Activated naive CD8-positive, alpha-beta T cell treated with anti-CD3 and anti-CD28 coated beads, Interleukin-2, amount 50 U/mL, for 24 hours (primary cell): ENCODE measurements at places on chromosomes 13 and 19.

- no peak for DNase-seq
These were observed 1246.2 kb downstream of the SLITRK1 start for GRCh38 chr13:82636119-82636518.

DNA sequence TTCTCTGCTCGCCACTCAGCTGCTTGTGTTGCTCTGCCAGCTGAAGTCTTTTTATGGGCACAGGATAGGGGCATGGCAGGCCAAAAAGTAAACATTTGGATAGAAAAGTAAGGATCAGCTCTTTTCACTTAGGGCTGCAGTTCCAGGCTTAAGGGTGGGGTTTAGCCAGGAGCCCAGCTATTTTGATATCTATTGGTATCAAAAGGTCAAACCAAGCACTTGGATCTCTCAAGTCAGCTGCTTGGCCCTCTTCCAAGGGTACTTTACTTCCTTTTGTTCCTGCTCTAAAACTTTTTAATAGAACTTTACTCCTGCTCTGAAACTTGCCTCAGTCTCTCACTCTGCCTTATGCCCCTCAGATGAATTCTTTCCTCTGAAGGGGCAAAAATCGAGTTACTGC lies 55.7 kb upstream of the ABCC4 start:
- DNase-seq, result no peak

- DNase-seq, result no peak
These were observed 49.8 kb downstream of the ATP8A2 start for GRCh38 chr13:25421612-25422011.

GRCh38 chr19:18871543-18871942 lies 24.4 kb downstream of the CERS1 start:
- no peak for DNase-seq

DNA sequence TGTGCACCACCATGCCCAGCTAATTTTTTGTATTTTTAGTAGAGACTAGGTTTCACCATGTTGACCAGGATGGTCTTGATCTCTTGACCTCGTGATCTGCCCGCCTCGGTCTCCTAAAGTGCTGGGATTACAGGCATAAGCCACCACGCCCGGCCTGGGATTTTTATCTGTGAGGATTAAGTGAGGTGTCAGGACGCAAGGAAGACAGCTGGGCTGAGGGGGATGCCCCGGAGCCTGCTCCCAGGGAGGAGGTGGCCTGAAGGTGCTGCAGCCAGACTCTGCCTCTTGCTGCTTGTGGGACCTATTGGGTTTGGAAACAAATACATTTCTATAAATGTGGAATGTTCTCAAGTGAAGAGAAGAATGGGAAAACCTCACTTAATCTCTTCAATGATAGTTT lies 131.6 kb downstream of the OLFM4 start:
- no peak for DNase-seq

GRCh38 chr13:64428196-64428595 lies 2801.9 kb downstream of the PCDH9 start:
- no peak for DNase-seq

DNA sequence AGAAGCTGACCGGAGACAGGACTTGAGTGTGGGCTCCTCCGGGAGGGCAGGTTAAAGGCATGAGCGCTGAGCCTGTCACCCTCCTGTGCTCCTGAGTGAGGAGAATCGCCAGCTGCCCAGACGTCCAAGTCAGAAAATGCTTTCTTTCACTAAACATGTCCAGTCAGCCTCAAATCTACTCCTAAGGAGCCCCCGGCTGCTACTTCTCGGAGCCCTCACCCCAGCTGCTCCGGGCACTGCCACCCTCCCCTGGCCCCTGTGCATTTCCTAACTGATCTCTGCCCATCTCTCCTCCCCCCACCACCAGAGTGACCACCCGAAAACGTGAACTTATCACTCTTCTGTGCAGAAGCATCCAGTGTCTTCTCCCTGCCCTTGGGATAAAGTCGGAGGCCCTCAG lies 277.5 kb upstream of the SOX1 start:
- DNase-seq, result no peak

GRCh38 chr19:19021115-19021514 lies 12.2 kb downstream of the SUGP2 start:
- DNase-seq, result no peak

DNA sequence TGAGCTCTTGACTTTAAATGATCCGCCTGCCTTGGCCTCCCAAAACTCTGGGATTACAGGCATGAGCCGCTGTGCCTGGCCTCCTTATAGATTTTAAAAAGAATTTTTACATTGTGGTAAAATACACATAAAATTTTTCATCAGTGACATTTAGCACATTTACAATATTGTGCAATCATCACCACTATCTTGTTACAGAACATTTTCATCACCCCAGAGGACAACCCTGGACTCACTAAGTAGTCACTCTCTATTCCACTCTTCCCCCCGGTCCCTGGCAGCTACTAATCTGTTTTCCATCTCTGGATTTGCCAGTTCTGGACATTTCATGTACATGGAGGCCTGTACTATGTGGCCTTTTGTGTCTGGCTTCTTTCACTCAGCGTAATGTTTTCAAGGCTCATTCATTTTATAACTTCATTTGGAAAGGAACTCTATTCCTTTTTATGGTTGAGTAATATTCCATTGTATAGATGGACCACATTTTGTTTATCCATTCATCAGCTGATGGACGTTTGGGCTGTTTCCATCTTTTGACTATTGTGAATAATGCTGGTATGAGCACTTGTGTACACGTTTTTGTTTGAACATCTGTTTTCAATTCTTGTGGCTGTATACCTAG lies 19.9 kb downstream of the MEGF8 start:
- no peak for DNase-seq

- DNase-seq, result no peak
These were observed 23.1 kb upstream of the SPRY2 start for GRCh38 chr13:80363890-80364503.

DNA sequence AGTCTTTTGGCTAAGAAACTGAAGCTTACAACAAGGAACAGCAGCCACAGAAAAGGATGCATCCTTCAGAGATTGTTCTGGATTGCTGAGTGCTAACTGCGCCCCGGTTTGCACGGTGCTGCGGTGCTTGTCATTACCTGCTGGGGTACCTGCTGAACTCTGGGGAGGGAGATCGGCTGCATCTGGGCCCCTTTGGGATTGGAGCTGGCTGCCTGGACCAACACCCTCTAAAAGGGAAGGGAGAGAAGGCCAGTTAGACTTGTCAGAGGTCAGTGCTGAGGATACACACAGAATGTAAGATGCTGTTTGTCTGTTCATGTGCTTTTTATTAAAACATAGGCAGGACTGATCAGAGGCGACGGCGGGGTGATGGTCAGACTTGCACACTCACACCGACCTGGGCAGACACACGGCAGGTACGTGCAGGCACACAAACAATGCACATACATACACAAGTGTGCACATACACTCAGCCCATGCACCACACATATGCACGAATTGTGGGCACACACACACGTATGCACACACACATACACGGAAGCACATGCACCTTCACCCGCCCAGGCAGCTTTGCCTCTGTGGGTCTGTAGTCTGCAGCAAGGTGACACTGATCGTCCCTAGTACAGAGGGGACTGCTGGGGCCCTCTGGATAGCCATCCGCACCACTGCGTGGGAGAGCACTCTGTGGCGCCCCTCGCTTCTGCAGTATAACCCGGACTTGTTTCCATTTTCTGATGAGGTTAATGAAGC lies 66.1 kb downstream of the RFX2 start:
- no peak for DNase-seq

DNA sequence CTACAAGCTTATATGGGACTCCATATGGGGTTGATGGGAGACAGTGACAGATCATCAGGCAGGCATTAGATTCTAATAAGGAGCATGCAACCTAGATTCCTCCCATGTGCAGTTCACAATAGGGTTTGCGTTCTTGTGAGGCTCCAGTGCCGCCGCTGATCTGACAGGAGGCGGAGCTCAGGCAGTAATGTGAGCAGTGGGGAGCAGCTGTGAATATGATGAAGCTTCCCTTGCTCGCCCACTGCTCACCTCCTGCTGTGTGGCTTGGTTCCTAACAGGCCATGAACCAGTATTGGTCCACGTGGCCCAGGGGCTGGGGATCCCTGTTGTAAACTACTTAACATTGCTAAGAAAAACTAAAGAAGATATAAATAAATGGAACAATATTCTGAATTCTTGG lies 378.4 kb downstream of the KCNRG start:
- DNase-seq, result no peak

GRCh38 chr19:29376855-29377354 lies 148.9 kb upstream of the VSTM2B start:
- no peak for DNase-seq

- DNase-seq, result no peak
These were observed 17.2 kb upstream of the CFAP97D2 start for GRCh38 chr13:114161644-114162532.

DNA sequence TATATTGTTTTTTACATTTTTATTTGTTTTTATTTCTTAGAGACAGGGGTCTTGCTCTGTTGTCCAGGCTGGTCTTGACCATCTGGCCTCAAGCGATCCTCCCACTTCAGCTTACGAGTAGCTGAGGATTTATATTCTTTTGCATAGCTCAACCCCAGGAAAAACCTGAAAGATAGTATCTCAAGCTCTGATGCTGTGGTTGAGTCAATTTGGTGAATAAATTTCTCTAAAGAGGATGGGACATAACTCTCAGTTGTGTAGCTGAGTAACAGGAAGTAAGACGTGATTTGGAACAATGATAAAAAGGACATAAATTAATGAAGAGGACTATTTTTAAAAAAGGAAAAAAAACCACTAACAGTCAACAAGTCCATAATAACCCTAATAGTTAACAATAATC lies 79.8 kb upstream of the TNFSF11 start:
- DNase-seq, result no peak

- peak; percentile 25 for DNase-seq
These were observed 911 bp downstream of the ENOX1 start for GRCh38 chr13:43785650-43786471.

DNA sequence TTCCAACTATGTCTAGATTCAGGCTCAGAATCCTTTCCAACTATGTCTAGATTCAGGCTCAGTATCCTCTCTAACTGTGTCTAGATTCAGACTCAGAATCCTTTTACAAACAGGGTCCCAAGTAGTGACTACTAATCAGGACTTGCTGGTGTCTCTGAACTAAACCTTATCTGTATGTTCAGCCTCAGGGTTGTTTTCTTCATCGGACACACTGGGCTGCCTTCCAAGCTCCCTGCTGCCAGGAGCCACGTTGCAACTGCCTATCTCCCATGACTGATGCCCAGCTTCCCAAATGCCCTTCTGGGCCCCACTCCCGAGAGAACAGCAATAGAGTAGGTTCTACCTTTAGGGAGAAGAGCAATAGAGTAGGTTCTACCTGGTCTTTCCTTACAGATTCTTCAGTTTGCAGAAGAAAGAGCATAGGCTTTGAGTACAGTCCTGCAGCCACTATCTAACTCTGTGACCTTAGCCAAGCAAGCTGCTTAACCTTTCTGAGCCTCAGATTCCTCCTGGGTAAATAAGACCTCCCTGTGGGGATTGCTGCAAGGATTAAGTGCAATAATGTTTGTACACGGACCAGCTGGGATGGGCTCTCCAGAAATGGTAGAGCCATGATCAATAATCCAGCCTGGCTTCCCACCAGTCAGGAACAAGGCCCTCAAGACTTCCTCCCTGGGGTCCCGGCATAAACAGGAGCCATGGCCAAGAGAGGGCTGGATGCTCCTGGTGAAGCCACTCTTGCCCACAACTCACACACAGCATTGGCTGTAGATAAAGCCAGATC lies 61.5 kb downstream of the ZIC5 start:
- no peak for DNase-seq

- DNase-seq, result no peak
These were observed 4.3 kb downstream of the ERCC1 start for GRCh38 chr19:45419396-45419795.

DNA sequence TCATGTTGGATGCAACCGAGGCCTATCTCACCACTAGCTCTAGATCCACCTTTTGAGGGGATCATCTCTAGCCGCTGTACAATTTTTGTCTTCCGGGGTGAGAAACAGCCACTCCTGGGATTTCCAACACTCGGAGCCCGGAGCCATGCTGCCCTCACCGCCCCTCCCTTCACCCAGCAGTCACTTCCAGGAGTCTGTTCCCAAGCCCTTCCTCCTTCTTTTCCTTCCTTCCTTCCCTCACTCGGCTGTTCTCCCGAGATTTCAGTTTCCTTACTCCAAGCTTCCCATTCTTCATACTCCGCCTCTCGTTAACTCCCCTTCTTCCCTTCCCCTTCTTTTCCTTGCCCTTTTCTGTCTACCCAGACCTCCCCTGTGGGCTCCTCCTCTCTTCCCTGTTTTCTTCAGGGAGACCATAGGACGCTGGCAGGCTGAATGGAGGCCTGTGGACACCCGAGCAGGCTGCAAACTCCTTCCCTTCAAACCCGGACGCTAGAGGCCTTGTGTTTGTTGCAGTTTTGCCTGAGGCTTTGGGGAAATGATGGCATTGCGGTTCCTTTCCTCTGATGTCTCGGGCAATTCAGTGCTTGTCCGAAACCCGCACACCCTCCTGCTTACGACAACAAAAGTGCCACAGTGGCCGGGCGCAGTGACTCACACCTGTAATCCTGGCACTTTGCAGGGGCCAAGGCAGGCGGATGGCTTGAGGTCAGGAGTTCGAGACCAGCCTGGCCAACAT lies 96.0 kb downstream of the CAB39L start:
- no peak for DNase-seq

GRCh38 chr13:41452462-41452861 lies 4.9 kb upstream of the RGCC start:
- DNase-seq, result no peak

DNA sequence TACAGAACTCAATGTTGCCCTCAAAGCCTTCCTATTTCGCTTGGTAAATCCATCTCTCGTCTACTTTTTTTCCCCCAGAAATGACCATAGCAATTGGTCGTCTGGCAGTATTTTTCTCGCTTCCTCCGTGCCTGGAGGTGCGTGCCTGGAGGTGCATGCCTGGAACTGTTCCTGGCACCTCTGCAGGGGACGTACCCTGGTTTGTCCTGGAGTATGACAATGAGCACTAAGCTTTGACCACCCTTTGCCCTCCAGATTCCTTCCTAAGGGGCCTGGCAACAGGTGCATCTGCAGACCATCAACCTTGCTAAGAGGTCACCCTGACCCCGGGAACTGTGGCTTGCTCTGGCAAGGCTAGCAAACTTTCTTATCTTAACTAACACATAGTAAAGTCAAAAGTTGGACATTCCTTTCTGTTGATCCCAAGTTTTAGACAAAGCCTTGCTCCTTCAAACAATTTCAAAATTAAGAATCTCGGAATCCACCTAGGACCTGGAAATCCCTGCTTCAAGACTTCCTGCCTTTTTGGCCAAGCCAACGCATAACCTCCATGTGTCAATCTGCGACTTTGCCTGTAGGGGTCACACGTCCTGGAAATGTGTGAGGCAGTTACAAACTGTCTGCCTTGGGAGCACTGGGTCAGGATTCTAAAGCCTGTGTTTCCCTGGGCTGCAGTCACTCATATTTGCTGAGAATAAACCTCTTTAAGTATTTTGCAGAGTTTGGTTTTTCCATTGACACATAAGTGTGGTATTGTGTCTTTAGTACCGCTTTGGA lies 28.8 kb upstream of the TUBGCP3 start:
- DNase-seq, result peak; percentile 12

DNA sequence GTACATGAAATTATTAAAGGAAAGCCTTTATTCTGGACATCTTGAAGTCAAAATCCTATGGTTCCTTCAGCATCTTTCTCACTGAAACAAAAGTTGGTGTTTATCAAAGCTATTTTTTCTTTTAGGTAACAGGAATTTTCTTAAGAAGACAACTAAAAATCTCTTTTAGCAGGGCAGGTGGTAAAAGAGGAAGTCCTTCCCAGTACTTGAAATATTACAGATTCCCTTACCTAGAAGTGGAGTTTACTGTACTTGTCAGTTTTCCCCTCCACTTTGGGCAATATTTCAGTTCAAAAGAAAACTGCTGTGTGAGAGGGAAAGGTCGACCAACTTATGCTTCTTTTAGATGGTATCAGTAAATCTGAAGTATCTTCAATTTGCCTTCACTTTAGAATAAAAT lies 64.3 kb upstream of the TDRD3 start:
- DNase-seq, result no peak
